ENCODE measurements at places on chromosomes 13 and 19.
A peak's percentile ranks its signal among the peaks of the same experiment; 100 is the strongest.

DNA sequence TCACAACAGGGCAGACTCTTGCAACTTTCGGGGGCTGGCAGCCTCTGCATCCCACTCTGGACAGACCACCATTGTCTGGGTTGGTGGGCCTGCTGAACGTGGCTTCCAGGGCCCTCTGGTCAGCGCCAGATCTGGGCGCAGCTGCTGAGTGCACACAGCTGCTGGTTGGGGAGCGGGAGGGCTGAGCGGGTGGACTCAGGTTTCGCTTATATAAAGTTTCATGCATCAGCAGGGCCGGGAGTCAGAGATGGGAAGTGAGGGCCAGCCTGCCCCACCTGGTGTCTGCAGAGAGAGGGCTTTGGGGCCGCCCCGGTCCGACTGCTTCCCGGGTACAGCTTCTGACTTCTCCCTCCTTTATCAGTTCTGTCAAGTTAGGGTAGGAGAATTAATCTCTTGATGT is 6.9 kb downstream of the ARHGEF7 start:
- DNase-seq = no peak

- no peak for DNase-seq
Observed at GRCh38 chr19:50720921-50721381, 1.3 kb upstream of the SHANK1 start.

DNA sequence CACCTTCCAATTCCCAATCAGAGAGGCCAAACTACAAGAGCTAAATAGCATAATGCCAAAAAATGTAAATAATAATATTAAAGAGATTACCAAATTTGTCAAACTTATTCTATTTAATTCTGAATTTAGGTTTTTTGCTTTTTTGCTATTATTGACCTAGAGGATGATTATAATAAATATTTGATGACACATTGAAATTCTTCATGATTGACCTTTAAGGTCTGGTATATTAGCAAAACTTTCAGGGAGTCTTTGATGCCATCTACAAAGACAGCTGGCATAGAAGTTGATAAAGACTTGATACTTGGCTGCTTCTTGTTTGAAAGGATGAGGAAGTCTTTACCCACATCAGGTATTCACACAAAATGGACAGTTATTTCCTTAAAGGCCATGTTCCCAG is 659.8 kb upstream of the GPC6 start:
- no peak for DNase-seq

- DNase-seq = no peak
Observed at GRCh38 chr13:38656699-38657098, 30.2 kb upstream of the FREM2 start.

DNA sequence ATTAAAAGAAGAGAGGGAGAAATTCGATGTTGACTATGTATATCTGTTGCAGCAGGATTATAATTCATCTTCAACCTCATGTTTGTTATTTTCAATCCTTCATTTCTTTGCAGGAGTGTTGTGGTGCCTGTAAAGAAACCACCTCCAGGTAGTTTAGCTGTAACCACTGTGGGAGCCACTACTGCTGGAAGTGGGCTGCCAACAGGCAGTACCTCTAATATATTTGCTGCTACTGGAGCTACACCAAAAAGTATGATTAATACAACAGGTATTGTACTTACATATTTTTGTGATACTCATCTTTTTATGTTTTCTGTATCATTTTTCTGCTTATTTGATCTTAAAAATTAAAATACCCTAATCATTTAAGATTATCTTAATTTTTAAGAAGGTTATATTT is 266.5 kb downstream of the NBEA start:
- no peak for DNase-seq

DNA sequence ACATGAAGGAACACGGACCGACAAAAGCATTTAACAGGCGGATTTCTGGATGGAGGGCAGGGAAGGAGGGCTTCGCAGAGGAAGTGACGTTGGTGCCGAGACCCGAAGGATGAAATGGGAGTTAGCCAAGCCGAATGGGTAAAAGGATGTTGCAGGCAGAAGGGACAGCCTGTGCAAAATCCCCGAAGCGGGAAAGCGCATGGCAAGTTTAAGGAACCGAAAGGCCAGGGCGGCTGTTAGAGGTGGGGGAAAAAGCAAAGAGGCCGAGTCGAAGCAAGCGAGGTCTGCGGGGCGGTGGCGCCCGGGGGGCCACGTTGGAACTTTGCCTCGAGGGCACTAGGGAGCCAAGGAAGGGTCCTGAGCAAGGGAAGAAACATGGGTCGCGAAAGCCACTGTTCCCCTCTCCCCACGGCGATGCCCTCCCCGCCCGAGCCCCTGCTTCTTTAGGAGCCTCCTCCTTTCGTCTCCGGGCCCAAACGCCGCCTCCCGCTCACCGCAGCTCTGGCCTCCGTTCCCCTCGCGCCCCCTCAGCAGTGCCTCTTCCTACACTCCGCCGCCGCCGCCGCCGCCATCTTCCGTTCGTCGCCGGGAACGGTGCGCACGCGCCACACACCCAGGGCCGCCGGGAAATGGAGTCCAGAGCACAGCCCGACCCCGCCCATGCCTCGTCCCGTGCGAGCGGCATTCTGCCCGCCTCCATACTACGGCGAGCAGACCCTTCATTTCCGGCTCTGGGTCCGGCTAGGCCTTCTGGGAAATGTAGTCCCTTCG is at the start of gene SYMPK:
Gene SYMPK (minus strand): TSS at position 584 of the 771 bp plus-strand sequence. CDS start 8,652 bp downstream, outside the sequence.
- peak; percentile 98 for DNase-seq

- DNase-seq = no peak
Observed at GRCh38 chr19:38284422-38284821, 19.6 kb upstream of the C19orf33 start.

DNA sequence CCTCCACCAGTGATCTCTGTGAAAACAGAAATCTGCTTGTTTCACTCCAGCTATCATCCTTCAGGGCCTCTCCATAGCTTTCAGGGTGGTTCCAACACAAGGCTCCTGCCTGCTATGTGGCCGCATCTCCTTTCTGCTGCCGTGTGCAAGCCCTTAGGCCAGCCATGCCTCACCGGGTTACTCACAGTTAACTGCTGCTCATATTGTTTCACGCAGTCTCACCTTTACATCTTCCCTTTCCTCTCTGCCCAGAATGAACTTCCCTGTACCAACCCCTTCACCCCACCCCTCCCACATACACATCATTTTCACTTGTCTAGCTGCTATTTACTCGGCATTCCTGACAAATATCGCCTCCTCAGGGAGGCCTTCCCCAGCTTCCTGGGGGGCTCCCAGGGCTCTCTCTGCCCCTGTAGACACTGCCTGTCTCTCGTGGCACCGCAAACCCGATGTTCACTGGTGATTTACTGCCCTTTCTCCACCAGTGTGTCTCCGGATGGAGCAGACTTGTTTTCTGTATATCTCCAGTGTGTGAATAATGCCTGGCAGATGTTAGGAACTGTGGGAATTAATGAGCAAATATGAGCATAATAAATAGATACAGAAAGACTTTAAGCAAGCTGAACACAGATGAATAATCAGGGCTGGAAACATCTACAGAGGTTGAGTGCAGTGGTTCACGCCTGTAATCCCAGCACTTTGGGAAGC is 39.3 kb upstream of the GPR183 start:
- no peak for DNase-seq

- DNase-seq = no peak
Observed at GRCh38 chr19:40744554-40745401, 5.5 kb downstream of the ACTMAP start.

- peak; percentile 16 for DNase-seq
Observed at GRCh38 chr13:95243207-95243606, 58.0 kb downstream of the ABCC4 start.

DNA sequence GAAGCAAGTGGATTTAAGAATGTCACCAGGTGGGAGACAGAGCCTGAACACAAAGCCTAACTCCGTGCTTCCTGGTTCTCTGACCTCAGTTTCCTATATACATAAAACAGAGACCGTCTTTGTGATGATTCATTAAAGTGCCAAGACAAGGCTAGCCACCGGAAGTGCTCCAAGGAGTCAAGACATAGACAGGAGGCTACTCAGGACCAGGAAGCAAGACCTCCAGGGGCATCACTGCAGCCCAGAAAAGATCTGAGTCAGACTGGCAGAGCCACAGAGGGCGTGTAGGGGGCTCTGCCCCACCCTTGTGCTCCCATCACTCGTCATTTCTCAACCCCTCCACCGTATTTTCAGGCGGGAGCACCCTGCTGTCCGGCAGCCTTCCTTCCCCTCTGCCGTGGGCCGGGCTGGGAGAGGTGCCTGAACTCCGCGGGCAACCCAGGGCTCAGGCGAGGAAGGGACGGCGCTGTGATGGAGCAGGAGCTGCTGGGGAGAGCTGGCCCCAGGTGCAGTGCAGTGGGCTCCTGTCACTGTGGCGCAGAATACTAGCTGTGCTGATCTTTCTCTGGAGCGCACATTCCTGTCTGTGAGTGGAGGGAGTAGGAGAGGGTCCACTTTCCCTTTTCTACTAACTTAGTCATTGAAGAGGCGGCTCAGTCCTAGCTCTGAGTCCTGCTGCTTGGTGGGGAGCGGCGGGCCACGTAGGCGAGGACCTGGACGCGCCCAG is 134.7 kb upstream of the GPR12 start:
- DNase-seq = no peak

DNA sequence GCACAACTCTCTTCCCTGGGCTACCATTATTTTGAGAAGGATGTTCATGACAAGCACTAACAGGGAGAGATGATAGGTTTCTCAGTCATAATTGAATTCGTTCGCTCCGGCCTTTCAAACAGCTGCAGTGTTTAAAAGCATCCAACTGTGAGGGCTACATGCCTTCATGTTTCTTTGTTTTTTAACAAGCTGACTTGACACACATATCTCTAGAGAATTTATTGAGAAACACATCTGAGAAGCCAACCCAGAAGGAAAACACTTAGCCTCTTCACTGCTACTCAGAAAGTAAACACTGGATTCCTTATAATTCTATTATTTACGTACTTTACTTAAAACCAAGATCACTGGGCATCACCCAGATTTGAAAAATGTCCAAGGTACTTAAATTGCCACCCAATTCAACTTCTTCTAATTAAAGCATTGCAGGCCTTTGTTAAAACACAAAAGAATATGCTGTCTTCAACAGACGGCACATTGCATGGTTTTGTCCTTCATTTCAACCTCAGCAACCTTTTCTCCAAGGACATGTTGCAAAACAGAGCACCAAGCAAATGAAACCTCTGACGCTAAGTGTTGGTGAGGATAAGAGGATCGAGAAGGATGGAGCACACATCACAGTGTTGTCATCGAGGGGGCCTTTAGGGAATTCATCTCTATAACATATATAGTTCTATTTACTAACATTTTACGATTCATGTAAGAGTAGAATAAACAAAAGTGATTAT is 75.8 kb downstream of the TBC1D4 start:
- DNase-seq = no peak

GRCh38 chr19:11324079-11324661 is 15.3 kb downstream of the RAB3D start:
- DNase-seq = peak; percentile 10

- no peak for DNase-seq
Observed at GRCh38 chr13:109910194-109910593, 123.8 kb upstream of the IRS2 start.

DNA sequence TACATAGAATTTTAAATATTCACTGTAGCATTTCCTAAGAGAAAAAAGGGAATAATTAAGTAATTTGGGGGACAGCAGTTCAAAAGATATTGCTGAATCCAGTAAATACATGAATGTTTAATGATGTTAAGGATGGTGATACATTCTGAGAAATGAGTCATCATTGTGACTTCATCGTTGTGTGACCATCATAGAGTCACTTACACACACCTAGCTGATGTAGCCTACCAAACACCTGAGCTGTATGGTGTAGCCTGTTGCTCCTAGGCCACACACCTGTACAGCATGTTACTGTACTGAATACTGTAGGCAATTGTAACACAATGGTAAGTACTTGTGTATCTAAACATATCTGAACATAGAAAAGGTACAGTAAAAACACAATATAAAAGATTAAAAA is 34.8 kb downstream of the ATP7B start:
- no peak for DNase-seq

DNA sequence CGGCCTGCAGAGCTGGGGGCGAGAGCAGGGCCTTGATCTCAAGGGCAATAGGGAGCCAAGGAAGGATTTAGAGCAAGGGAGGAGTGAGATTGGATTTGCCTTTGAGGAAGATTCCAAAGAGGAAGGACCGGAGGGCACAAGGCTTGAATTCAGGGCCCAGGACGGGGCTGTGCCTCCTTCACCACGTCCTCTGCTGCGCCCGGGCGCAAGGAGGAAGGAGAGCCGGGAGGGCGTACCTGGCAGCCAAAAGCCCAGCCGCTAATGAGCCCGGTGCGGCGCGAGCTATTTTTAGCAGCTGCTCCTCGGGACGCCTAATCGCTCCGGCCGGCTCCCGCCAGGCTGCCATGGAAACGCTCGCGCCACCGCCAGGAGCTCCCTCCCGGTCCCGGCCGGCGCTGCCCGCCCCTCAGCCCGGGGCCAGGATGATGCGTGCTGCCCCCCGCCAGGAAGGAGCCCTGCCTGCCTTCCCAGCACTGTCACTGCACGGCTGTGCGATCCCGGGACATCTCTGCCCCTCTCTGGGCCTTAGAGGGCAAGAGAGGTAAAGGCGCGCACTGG is 31.3 kb downstream of the TINCR start:
- DNase-seq = peak; percentile 46

- DNase-seq = no peak
Observed at GRCh38 chr19:10086591-10087192, 575 bp downstream of the SHFL start.

DNA sequence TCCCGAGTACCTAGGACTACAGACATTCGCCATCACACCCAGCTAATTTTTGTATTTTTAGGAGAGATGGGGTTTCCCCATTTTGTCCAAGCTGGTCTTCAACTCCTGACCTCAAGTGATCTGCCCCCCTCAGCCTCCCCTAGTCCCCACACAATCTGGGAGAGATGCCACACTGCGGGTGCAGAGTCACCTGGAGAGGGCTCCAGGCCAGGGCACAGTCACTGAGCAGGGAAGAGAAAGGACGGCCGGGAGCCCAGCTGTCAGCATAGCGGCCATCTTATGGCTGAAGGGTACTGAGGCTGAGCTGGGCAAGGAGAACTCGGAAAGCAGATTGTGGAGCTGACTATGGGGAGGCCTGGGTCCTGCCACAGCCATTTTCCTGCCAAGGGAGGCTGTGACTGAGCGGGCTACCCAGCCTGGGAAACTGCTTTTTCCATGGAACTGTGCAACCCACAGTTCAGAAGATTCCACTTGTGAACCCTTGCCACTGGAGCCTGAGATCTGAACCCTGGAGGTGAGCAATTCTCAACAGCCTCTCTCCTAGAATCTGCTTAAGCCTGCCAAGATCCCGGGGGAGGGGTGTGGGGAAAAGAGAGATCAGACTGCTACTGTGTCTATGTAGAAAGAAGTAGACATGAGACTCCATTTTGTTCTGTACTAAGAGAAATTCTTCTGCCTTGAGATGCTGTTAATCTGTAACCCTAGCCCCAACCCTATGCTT is 109.2 kb downstream of the ZNF486 start:
- no peak for DNase-seq

DNA sequence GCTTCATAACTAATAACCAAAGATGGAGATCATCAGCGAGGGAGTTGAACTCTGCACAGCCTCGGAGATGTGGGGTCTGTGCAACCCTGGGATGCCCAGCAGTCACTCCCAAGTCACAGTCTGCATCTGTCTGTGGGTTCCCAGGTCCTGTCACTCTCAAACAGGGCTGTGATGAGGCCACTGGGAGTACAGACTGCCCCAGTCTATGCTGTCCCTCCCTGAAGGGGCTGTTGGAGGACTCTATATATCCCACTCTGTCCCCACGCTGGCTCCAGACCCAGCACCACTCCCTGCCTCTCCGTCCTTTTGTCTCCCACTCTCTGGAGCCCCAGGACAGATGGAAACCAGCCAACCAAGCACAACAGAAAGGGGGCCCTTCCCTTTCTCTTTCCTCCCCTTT is 26.2 kb upstream of the C13orf42 start:
- DNase-seq = no peak

All from anterior cingulate cortex (tissue), 58 donors.